Lower leg skin (tissue), 4 donors: ENCODE measurements at places on chromosomes 5 and 9. TPM values are rescaled to one million over a fixed set of nuclear protein-coding genes. Genes with fewer than 3 reads are reported as not detected.
A peak's percentile ranks its signal among the peaks of the same experiment; 100 is the strongest.

DNA sequence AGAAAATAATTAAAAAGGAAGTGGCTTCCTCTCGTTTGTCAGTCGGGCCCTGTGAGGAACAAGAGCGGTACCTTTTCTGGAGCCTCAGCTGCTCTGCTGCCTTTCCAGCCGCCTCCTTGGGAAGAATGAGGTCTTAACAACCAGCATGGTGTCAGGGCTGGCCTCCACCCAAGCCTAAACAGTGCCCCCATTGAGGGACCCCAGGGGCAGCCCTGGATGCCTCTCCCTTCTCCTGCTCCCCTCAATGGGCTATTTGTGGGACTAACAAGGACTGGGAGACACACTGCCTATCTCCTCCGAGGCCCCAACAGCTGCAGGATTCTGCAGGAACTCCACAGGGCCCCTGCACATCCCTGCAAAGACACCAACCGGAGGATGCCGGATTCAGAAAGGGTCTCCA is 155.4 kb upstream of the MAP3K1 start:
- no peak for DNase-seq

The TAF1L gene
- not detected for total RNA-seq

The PCDHB15 gene
- 0.46 TPM for total RNA-seq

DNA sequence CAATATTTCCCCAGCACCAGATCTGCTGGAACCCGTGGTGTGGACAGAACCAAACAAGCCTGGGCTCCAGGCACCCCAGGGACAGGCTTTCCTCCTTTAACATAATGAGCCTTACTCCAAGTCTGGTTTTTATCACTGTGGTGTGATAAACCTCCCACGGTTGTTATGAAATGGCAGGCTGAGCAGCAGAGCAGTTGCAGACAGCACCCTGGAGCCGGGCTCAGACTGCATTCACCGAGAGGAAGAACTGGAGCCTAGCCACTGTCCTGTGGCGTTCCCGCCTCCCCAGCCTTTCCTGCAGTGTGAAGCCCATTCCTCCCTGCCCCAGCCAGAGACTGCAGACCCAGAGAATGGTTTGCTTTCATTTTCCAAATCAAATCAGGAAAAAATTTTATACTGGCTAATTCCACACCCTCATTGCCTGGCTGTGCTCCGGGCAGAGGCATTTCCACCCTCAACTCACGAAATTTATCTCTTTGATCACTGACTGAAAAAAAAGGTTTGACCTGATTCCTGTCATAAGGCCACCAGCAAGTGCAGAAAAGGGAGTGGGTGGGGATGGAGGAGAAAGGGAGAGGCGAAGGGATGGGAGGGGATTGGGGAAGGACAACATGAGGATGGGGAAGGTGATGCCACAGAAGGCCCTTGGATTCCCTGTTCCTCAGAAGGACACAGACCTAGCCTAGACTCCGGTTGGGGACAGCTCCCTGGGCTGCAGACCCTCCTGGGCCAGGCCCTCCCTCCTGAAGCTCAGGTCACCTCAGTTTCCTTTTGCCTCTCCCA is 18.9 kb downstream of the IPPK start:
- peak; percentile 68 for DNase-seq
